ENCODE measurements at places on chromosomes 7 and 10.

GRCh38 chr10:124952123-124952522 lies 10.2 kb downstream of the ZRANB1 start:
- no peak for DNase-seq

DNA sequence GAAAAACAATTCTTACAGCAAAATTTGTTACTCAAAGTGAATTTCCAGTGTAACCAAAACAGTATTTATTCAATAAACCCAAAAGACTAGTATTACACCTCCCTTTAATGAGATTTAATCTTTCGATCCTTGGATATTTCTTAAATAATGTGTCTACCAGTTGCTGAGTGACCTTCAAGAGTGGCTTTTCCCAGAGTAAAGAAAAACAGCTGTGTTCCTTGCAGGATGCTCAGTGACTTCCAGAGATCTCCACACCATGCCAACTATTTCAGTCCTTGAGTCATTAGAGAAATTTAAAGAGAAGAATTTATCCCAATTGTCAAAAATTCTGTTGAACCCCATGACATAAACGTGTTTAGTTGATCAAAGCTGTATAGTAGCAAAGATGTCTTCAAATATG lies 44.0 kb downstream of the IMMP2L start:
- no peak for DNase-seq

DNA sequence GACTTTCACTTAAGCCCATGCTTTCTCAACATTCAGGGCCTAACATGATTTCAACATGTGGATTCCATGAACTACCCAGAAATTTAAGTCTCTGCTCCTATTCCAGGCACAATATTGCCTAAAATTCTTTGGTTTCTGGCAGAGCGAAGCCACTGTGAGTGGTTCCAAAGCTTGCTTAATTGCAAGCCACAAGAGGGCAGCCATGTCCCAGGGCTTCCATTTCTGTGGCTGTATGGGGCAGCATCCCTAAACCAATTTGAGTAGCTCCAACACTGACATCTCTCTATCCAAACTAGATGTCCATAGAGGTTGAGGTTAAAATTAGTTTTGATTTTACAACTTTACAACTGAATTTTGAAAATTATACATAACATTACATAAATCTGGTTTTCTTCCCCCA lies 56.3 kb upstream of the MDFIC start:
- peak; percentile 42 for DNase-seq

- DNase-seq, result no peak
Observed at GRCh38 chr7:128214463-128214862, 26.6 kb upstream of the LEP start.

DNA sequence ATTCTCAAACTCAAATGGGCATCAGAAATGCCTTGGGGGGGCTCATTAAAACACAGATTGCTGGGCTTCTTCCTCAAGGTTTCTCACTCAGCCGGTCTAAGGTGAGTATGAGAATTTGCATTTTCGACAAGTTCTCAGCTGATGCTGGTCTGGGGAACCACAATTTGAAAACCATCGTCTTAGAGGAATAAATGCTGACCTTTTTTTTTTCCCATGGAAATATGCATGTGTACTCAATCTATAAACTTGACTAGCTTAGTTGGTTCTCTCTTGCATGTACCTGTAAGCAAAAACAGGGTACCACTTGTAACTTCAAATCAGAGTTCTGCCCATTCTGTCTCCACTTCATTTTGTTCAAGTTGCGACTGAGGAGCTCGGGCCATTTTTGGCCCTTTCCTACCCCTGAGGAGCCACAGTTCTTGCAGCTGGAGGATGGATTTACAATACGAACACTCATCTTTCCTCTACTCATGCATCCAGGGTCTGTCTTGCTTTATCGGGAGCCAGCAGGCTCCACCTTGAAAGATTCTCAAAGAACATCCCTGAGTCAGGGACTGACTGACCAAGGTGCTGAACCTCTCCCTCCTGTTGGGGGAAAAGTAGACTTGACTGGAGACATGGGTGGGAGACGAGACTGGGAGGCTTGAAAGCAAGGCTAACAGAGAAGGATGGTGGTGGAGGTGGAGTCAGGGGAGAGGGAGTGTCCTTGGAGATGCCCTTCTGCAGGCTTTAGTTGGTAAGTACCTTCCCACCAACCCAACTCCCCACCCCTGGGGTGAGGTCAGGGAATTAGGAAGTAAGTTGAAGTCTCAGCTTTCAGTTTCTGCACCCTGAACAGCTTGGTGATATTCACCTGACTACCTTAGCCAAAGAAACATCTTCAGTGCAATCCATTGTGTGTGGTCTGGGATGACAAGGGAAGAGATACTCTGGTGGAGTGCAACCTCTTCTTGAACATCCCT lies 3.7 kb upstream of the MAPK8 start:
- DNase-seq, result no peak

DNA sequence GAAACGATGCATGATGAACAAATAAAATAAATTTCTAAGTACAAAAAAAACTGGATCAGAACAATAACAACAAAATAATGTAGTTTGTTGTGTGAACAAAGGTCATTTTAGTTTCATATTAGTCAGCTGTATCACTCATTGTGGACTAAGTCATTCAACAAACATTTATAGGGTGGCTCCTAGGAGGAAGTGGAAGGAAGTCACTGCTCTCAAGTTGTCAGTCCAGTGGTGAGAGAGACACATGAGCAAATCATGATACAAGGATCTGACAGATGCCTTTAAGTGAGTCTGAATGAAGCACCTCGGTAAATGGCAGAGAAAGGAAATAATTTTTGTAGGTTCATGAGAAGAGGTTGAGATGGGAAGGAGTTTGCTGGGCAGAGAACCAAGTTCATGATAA lies 56.8 kb downstream of the EPDR1 start:
- no peak for DNase-seq

DNA sequence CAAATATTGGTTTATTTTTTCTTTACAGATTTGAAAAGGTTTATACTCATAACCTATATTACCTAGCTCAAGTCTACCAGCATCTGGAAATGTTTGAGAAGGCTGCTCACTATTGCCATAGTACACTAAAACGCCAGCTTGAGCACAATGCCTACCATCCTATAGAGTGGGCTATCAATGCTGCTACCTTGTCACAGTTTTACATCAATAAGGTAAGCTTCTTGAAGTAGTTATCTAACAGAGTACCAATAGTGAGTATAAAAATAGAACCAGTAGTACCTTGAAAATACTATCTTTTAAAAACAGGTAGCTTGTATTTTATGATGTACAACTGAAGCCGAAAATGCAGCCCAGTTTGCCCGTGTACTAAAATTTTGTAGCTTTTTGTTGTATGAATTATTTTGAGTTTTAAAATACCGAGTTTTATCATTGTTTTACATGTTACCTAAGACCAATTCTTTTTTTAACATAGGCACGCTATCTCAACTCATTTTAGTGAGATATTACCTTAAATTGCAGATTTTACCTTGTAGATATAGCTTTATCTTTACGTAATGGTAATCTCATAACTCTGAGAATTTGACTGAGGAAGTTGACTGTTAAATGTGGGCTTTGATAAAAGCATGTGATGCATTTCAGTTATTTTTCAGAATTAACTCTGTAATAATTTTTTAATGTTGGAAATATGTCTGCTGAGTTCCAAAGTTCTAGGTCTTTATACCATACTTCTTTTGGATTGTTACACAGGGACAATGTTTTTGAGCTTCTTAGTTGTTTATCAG lies 17.3 kb downstream of the KIFBP start:
- no peak for DNase-seq

Data from AG04450 (cell line).